ENCODE measurements at places on chromosomes 6 and 20.

GRCh38 chr20:45940053-45940452, 5.6 kb downstream of the PCIF1 start:
- DNase-seq: no peak

GRCh38 chr6:163252061-163252591, 162.4 kb upstream of the QKI start:
- no peak for DNase-seq

DNA sequence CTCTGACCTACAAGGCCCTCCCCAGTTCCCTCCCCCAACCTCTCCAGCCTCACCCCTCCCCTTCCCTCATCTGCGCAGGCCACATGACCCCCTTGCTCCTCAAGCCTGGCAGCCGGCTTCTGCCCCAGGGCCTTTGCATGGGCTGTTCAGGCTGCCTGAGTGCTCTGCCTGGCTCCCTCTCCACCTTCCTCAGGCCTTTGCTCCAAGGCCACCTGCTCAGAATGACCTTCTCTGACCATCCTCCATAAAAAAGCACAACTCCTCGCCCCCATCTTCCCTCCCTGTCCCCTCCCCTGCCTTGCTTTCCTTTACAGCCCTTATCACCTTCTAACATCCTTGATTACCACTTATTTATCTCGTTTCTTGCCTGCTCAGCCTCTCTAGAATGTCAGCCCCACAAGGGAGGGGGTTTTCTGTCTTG, 38.7 kb downstream of the SPDEF start:
- DNase-seq: no peak

DNA sequence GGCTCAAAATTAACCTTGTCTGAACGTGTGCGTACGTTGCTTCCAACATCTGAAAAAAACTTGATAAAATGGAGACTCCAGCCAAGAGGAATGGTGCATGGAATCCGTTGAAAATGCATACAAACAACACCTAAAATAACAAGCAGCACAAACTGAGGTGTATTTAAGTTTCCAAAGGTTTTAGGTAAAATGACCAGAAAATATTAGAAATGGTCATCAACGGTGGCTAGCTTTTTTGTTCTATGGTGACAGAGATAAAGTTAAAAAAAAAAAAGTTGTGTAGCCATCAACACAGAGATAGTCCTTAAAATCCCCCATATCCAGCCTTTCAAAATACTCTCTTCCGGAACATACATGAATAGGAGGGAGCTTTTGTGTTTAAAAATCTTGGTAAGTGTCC, 651 bp upstream of the TFAP2B start:
- DNase-seq: no peak

DNA sequence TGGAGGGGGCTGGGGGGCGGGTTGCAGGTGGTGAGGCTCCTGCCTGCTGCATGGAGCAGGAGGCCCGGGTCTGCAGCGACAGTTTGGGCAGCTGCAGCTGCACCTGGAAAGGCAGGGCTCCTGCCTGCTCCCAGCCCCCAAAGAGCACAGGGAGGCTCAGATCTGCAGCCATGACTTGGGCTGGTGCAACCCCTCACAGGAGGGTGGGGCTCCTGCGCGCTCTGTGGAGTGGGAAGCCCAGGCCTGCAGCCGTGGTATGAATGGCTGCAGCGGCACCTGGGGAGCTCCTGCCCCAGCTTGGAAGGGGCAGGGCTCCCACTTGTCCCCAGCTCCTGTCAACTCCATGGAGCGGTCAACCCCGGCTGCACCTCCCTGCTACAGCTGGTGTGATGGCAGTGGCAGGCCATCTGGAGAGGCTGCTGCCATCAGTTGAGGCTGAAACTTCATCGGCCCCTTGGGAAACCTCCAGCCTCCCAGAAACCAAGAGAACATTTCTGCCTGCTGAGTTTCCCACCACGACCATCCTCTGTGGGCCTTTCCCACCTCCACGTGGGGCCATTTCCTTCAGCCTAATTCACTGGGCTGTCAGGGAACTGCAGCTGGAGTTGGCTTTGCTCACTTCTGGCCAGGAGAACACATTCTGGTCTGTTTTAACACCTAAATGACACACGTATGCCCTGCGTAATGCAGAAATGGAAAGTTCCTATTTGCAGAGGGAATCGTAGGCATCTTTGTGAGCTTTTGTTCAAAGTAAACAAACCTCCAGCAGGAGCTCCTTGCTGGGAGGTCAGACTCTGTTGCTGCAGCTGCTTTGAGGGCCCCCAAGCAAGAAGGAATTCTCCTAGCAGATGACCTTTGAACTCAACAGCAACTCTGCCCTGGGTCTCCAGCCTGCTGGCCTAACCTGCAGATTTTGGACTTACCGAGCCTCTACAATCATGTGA, 429.0 kb downstream of the PREX1 start:
- DNase-seq: peak; percentile 83

- peak; percentile 17 for DNase-seq
These were observed 142.5 kb upstream of the FERMT1 start for GRCh38 chr20:6265204-6265904.

- no peak for DNase-seq
These were observed 7.1 kb upstream of the ADGRG6 start for GRCh38 chr6:142294679-142295078.

DNA sequence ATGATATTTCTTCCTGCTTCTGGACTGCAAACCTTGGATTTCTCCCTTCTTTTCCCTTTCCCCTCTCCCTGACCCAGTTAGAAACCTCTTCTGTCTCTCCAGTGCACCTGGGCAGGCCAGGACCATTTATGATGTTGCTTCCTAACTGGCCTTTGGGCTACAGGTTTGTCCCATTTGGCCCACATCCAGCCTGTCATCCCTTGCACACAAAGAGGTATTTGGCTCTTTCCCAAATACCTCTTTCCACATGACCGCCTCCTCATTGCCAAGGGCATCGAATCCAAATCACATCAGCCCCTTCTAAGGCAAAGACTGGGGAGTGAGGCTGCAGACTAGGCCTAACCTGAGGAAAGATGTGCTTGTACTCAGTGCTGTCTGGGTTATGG, 13.6 kb downstream of the FGD2 start:
- no peak for DNase-seq

GRCh38 chr6:124993327-124993726, 31.1 kb downstream of the RNF217 start:
- no peak for DNase-seq

- no peak for DNase-seq
These were observed 616.7 kb downstream of the PHF3 start for GRCh38 chr6:64252256-64252655.

DNA sequence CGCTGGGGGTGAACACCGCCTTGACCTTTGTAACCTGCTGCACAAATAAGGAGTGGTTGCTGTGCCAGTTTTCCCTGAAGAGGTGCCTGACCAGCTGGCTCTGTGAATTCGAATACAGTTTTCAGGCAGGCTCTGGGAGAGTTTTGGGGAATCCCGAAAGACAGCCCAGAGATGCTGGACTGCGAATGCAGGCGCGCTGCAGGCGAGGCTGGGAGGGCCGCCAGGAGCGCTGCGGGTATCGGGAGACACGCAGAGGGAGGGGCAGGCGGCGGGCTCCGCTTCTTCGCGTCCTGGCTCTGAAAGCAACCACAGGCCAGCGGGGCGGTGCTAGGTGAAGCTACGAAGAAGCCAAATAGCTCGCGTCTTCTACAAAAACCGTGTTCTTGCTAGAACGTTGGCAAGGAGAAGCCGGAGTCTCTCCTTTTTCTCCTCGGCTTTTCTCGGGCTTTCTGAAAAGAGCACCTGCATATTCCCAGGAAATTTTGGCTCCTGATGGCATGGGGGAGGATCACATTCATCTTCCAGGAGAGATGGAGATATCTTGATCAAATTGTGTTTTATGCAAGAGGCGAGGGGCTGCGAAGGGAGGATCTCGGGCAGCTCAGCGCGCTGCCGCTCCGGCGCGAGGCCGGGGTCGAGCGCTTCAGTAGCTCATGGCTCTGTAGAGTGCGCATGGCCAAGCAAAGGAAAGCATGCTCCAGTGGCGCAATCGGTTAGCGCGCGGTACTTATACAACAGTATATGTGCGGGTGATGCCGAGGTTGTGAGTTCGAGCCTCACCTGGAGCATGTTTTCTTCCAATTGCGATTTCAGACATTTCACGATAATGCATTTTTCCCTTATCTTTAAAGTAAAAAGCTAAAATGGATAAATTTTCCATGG, 158.1 kb upstream of the ZNF184 start:
- DNase-seq: no peak

DNA sequence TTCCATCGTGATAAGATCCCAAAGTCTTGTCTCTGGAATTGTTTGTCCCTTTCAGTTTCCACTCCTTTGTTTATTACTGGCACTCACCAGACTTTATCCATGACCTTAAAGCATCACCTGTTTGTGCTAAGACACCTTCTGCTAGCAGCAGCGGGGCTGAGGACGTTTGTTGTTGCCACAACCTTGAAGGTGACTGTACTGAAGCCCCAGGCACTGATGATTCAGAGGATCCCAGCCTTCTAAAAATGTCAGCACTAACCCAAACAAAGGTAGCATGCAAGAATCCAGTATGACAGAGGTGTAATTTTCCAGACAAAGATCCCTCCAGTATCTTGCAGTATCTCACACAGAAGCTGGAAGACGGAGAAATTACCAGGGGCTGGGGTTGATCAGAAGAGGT, 28.9 kb upstream of the SMIM8 start:
- no peak for DNase-seq

DNA sequence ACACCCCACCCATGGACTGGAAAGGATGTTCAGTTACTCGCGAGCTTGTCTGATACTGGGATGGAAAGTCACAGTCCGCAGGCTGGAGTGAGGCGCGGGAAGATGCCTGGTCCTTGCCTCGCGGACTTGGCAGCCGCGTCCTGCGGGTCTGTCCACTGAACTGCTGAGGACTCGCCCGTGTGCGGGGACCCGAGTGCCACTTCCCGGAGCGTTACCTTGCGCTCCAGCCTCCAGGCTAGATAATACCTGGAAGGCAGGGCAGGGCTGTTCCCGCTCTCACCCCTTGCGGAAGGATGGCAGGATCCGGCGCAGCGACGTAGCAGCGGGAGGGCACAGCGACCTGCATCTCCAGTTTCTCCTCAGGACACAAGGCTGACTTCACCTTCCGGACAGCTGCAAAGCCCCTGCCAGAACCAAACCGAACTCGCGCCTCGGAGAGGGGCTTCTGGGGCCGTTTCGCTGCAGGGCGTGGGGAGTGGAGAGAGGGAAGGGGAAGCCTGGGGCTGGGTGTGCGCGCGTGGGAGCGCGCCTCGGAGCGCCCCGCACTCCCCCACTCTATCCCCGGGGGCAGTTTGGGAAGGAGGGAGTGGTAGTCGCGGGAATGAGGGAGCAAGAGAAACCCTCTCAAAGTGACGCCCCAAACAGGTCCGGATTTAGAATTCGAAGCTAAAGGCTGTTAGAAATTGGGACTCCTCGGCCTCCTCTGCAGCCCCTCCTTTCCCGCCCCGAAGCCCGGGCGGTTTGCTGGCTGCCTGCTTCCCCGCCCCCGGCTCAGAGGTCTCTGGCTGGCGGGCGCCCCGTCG, at the start of gene KCNQ5:
Gene KCNQ5 (plus strand): TSS at position 774 of the 803 bp plus-strand sequence.
- no peak for DNase-seq

DNA sequence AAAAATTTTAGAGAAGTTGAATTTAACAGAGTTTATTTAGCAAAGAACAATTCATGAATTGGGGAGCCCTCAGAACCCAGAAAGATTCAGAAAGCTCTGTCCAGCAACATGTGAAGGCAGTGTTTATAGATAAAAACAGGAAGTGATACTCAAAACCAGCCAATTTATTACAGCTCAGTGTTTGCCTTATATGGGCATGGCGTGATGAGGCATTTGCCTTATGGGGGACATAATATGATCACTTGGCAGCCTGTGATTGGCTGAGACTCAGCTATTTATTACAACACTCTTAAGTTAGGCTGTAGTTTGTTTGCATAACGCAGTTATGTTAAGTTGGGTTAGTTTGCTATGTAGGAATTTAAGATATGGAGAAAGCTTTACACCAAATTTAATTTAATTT, 11.5 kb downstream of the HLA-DPA1 start:
- DNase-seq: no peak
